ENCODE measurements at places on chromosomes 3 and 15. TPM values are rescaled to one million over a fixed set of nuclear protein-coding genes. Genes with fewer than 3 reads are reported as not detected.

Gene TGM5
- 0.09 TPM for total RNA-seq

Gene SOX14
- not detected for total RNA-seq

Gene ZNF80
- total RNA-seq: 1.00 TPM

Gene CCR8
- 12.6 TPM for total RNA-seq

Gene LDHAL6B
- total RNA-seq: not detected

Gene GOLGA8H
- 0.16 TPM for total RNA-seq

Gene FES
- 25.8 TPM for total RNA-seq

Gene GALNT15
- total RNA-seq: not detected

Gene SLC22A13
- total RNA-seq: 0.93 TPM

Gene PATL2
- 22.5 TPM for total RNA-seq

Gene KBTBD13
- total RNA-seq: not detected

Gene RPS17
- 1,953 TPM for total RNA-seq

Gene CD80
- total RNA-seq: 9.6 TPM

Gene CDHR4
- total RNA-seq: not detected

Gene C3orf80
- 0.14 TPM for total RNA-seq

Gene ACOX2
- not detected for total RNA-seq

Gene TTLL13
- total RNA-seq: 0.34 TPM

Gene CRYGS
- total RNA-seq: 5.4 TPM

Gene LRRC31
- not detected for total RNA-seq

Measured in T-helper 2 cell treated with Interferon-gamma antibody and Interleukin-4, amounts not matched to agents 100 ng/mL and 5 ng/mL, for 36 hours (primary cell).